ENCODE measurements at places on chromosomes 12 and 14.

DNA sequence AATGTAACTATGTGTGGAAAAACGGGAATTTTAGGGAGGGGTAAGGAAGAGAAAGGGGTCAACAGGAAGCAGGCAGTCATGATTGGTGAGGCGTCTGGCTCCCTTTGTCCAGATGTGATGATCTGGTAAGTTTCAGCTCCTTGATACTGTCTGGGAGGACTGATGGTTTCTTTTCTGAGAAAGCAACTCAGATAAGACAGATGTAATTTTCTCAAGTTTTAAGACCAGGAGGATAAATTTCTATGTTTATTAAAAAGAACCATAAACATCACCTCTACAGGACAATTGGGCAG, 21.9 kb upstream of the AMN1 start:
- no peak for DNase-seq

DNA sequence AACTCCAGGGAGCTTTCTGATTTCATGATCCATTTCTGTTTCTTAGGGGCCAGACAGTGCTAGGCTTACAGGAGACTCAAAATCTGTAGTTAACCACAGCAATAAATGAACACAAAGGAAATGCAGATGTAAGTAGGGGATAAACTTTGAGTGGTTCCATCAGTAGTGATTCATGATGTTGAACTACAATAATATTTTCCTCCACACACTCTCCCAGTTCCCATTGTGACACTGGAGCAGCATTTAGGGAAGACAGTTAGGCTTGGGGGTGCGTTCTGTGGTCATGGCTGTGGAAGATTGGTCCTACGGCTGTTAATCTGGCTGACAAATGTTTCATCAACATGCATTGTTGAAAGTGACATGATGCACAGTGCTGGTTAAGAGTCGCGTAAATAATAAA, 66.9 kb downstream of the HMGA2 start:
- no peak for DNase-seq

- DNase-seq: no peak
Measured at GRCh38 chr12:57146961-57147944, at the start of gene LRP1-AS. LRP1-AS (minus strand) TSS chr12:57147619.

GRCh38 chr14:33120966-33121365, 182.3 kb downstream of the NPAS3 start:
- DNase-seq: no peak

DNA sequence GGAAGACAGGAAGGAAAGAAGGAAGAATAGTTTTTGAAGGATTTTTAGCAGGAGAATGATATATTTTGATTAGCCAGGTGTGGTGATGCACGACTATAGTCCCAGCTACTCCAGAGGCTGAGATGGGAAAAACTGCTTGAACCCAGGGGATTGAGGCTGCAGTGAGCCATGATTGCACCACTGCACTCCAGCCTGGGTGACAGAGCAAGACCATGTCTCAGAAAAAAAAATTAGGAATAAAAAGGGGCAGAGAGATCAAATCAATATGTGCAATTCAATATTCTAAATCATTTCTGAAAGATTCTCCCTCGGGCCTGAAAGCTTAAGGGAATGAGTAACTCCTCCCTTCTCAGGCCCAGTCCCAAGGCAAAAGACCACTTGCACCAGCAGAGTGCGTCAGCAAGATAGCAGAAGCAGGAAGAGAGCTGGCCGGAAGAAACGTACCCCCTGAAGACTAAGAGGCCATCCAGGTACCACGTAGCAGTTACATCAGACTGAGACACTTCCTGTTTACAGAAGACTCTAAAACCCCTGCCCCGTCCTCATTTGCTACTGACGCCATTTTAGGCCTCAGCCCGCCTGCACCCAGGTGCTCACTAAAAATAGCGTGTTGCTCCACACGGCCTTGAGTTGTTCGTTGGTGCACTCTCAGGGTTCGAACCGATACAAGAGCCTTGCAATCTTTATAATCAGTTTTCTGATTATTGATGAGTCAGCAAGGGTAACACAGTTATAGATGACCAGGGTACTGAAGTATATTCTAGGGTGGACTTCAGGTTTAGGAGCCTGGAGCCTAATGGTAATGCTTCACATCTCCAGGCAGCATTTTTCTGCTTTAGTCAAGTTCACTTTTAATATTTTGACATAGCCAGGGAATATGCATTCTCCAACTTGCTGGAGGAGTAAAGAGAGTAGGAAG, 57.7 kb upstream of the CSRP2 start:
- no peak for DNase-seq

DNA sequence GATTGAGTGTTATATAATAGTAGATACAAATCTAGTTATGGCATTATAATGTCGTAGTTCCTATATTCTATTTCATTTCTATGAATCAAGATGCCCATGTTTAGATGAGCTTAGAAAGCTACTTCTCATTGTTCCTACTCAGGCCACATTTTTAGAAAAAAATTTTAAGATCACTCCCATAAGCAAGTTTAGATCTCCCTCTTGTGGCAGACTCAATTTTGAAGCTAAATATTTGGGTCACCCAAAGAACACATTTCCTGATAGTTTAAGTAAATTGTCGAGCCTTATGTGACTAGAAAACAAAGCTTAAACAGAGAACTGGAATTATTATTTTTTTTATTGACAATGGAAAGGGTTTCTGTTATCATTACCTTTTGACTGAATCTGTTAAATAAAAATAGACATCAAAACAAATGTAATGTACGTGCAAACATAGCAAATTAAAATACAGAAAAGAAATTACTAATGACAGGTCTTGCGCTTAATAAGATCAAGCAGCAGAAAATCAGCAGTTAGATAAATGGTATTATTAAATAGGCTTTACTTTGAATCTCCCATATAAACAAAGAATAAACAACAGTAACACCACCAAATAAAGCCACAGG, 180.2 kb downstream of the ACSS3 start:
- no peak for DNase-seq

- no peak for DNase-seq
Measured at GRCh38 chr12:58176296-58176869, 235.0 kb downstream of the ATP23 start.

GRCh38 chr14:63578300-63578699, 35.1 kb upstream of the PPP2R5E start:
- no peak for DNase-seq

GRCh38 chr12:11706509-11707379, 57.3 kb downstream of the ETV6 start:
- DNase-seq: no peak

- DNase-seq: no peak
Measured at GRCh38 chr14:93207468-93208308, 632 bp downstream of the UBR7 start.

DNA sequence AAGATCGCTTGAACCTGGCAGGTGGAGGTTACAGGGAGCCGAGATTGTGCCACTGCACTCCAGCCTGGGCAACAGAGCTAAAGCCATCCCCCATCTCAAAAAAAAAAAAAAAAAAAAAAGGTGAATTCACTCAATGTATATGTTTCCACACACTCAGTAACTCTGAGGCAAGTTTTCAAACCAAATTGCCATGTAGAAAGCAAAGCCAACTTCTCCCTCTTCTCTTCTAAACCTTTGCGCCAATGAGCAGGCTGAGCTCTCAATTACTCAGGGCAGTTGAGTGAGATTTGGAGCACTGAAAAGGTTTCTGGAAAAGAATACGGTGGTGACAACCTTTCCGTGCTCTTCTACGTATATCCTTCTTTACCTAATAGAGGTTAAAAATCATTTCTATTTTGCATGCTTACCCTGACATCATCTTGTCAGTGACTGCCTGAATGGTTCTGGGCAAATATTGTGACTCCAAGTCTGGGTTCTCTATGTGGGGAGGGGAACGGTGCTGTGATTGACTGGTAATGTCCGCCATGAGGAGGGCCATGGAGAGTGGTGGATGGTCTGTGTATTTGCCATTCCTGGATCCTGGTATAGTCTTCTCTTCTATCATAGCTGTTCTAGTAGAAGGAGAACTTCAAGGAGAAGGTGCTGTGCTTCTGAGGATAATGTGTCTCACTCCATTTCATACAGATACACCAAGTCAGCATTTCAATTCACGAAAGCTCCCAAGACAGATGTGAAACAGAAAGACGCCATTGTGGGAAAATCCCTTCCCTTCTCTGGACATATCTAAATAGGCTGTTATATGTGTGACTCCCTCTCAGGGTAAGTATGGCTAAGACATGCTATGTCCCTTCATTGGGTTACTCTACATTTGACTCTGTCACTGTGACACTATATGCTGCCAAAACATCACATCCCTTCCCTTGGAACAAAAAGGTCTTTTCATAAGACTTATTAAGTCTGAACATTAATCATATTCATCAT, 46.2 kb upstream of the MED13L start:
- no peak for DNase-seq

DNA sequence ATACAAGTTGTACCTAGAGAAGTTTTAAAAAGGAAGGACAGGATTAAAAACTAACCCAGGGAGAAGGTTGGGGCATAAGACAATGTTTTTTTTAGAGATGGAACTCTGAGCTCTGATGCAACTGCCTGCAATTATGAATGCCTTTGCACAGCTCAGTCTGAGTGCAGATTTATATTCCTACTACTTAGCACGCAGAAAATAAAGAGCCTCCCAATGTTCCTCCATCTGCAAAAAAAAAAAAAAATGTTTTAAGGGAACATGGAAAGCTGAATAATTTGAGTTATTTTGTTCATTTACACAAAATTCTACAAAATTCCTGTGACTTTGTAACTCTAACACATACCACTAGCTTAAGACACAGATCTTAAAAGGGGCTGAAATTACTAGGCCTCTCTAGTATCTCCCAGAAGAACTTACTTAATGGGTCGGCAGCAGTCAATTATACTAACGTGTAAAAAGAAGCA, 15.7 kb downstream of the CLIP1 start:
- DNase-seq: no peak
